CD14-positive monocyte (primary cell): ENCODE measurements at places on chromosomes 6 and 20.

- no peak for DNase-seq
These were observed 281.2 kb upstream of the JARID2 start for GRCh38 chr6:14964556-14965270.

GRCh38 chr20:2729251-2729713 lies 36.7 kb downstream of the EBF4 start:
- DNase-seq, result no peak

GRCh38 chr6:163860287-163861081 lies 446.0 kb downstream of the QKI start:
- no peak for DNase-seq

- no peak for DNase-seq
These were observed 24.2 kb downstream of the SAMD3 start for GRCh38 chr6:130198483-130199035.

- peak; percentile 56 for DNase-seq
These were observed 9.4 kb downstream of the STX11 start for GRCh38 chr6:144159742-144160141.

DNA sequence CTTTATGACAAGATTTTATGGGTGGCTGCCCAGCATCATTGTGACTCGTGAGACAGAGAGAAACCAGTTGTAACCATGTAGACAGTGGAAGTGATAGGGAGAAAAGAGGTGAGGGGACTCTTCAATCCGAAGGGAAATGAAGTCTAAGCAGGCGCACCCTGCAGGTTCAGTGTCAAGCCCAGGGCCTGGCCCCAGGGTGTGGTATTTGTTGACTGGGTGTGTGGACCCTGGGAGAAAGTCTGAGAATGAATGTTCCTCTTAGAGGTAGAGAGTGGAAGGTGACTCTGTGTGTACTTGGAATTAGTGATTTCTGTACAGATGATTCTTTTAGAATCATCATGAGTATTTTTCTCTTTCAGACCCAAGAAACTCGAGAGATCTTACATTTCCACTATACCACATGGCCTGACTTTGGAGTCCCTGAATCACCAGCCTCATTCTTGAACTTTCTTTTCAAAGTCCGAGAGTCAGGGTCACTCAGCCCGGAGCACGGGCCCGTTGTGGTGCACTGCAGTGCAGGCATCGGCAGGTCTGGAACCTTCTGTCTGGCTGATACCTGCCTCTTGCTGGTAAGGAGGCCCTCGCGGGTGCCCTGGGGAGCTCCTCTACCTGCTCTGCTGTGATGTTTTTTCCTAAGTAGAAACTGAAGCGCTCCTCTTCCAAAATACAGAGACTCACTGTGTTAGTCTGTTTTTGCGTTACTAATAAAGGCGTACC lies 68.0 kb downstream of the PTPN1 start:
- DNase-seq, result no peak

- no peak for DNase-seq
These were observed 274.8 kb downstream of the LRFN2 start for GRCh38 chr6:40312213-40313015.

DNA sequence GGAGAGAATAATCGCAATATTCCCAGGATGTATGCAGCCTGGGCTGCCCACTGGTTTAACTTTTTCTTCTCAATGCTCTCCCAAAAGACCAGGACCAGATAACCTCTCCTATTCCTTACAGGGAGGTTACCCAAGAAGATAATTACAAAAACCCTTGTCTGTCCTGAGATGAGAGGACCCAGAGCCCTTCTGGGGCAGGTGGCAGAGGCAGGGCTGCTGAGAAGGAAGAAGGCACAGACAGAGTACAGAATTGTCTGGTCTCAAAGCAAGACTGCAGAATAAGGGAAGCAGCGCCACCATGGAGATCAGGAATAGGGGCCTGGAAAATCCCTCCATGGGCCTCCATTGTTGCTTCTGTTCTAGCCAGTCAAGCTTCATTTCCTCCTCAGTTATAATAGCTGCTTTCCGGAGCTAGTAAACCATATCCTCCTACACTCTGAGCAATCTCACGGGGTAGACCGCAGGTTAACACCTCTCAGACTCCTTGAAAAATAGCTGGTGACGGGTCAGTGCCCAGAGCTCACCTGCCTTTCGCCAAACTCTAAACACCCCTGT lies 463 bp upstream of the HLA-DMB start:
- peak; percentile 79 for DNase-seq

GRCh38 chr6:53699462-53699861 lies 33.9 kb upstream of the KLHL31 start:
- DNase-seq, result no peak

GRCh38 chr6:151317103-151317994 lies 74.0 kb downstream of the ZBTB2 start:
- no peak for DNase-seq

GRCh38 chr20:11267131-11267761 lies 593.4 kb upstream of the JAG1 start:
- no peak for DNase-seq

- DNase-seq, result no peak
These were observed 77.9 kb downstream of the RFX6 start for GRCh38 chr6:116954938-116955337.

DNA sequence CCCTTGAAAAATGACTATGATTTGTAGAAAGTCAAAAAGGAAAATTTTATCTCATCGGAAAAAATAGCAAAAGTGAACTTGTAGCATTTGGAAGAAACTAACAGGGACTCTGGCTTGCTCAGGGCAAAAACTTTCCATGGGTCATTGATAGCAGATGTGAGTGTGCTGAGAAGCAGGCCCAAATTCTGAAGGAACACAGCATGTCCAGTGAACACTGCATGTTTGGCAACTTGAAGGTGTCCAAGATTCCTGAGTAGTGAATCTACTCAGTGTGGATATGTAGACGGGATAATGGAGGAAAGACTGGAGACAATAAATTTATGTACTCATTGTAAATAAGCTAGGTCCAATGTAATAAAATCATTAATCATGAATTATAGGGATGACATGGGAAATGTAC lies 8.2 kb downstream of the SLC17A2 start:
- no peak for DNase-seq

DNA sequence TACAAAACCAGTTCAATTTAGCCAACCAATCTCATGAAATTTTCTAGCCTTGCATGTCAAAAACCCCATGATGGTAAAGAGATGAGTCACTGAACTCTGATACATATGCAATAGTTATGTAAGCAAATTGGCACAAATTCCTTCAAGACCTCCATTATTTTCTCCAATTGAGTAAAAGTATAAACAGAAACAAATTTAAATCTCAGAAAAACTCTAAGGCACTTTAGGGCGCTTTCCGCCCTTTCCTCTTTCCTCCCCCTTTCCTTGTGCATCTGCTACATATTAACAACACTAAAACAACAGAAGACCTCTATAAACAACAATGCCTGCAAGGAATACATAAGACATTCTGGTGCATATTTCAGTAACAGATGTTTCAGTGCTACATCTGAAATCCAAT lies 48.5 kb downstream of the KIF13A start:
- DNase-seq, result peak; percentile 20

GRCh38 chr6:88599571-88599970 lies 363.8 kb downstream of the RNGTT start:
- DNase-seq, result no peak

DNA sequence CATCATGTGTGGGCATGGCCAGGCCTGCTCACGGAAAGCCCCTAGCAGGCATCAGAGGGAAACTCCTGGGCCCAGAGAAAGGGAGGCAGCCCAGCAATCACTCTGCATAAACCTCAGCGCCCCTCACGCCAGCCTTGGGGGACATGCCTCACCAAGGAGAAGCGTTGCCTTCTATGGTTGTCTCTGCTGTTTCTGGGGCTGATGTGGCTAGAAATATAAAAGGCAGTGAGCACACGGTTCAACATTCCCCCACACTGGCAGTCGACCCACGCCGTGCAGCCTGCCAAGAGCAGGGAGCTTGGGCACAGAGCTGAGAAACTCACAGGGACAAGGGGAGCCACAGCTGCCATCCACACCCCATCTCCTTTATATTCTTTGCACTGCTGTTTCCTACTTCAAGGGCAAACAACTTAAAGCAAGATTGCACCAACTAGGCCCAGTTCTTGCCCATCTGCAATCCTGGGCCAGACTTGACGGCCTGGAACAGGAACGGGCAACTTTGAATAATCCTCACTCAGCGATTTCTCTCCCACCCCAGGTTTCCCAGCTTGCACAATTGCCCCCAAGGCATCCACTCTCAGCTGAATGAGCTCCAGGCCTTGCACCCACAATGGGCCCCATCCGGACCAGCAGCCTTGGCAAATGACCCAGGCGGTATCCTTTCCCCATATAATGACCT lies 35.5 kb upstream of the FOXC1 start:
- DNase-seq, result no peak

DNA sequence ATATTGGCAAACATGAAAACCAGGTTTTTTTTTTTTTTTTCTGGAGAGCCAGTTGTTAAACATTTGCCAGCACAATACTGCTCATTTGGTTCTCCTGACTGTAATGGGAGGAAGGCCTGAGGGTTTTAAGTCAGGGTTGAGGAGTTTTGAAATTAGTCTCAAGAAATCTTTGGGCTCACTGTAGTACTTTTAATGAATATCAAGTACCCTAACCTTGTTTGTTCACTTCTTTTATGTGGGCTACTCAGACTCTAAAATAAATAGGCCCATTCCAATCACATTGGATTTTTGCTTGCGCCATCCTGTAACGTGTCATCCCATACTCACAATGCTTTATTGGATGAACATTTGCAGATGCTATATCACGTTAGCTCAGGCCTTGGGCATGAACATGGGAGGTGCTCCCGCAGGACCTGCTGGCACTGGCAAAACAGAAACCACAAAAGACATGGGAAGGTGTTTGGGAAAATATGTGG lies 146.9 kb downstream of the DNAH8 start:
- DNase-seq, result no peak

- no peak for DNase-seq
These were observed 83.7 kb upstream of the MPC1 start for GRCh38 chr6:166466178-166467122.

GRCh38 chr20:22568872-22569344 lies 15.5 kb downstream of the FOXA2 start:
- DNase-seq, result no peak

- no peak for DNase-seq
These were observed 86.7 kb downstream of the PACRG start for GRCh38 chr6:162814426-162814973.

GRCh38 chr20:32432277-32432676 lies 74.1 kb downstream of the ASXL1 start:
- DNase-seq, result no peak

- DNase-seq, result peak; percentile 29
These were observed 9.4 kb upstream of the GMPR start for GRCh38 chr6:16228709-16229665.

DNA sequence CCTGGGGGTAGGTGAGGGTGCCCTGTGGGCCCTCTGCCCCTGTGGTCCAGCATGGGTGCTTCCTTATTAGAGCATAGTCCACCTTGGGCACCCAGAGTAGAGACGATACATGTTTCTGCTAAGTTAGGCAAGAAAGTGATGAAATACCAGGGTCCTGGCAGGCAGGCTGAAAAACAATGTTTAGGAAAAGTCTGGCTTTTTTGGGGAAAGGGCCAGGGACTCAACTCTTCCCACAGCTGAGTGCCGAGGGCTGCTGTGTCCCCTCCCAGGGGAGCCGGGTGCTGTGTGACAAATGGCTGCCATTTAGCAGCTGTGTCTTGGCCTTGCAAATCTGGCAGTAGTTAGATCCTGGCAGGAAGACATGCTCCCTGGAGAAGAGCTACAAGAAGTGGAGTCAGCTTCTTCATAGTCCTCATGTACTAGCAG lies 61.5 kb downstream of the RREB1 start:
- no peak for DNase-seq

GRCh38 chr20:60031107-60031506 lies 72.9 kb downstream of the CDH26 start:
- DNase-seq, result no peak

GRCh38 chr6:148616841-148617240 lies 130.0 kb upstream of the UST start:
- no peak for DNase-seq

- DNase-seq, result no peak
These were observed 1026.1 kb downstream of the KIF16B start for GRCh38 chr20:15547119-15547518.

GRCh38 chr20:5886788-5887187 lies 63.5 kb downstream of the TRMT6 start:
- no peak for DNase-seq

DNA sequence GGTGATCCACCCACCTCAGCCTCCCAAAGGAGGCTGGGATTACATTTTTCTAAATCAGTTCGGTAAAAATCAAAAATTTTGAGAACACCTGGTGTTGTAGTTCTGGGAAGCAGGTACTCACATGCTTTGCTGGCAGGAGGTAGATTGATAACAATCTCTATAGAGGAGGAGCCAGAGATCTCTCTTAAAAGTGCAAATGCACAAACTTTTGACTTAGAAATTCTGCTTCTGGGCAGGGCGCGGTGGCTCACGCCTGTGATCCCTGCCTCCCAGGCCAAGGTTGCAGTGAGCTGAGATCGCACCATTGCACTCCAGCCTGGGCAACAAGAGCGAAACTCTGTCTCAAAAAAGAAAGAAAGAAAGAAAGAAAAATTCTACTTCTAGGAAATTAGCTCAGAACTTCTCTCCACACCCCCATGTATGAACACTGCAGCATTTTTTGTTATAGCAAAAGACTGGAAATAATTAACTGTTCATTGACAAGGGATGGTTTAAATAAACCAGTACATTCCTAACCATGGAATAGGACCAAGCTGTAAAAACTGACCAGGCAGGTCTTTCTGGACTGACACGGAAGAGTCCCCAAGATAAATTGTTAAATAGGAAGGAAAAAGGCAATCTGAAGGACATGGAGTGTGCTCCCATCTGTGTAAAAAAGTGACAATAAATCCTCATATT lies 14.4 kb upstream of the TRIB3 start:
- no peak for DNase-seq

DNA sequence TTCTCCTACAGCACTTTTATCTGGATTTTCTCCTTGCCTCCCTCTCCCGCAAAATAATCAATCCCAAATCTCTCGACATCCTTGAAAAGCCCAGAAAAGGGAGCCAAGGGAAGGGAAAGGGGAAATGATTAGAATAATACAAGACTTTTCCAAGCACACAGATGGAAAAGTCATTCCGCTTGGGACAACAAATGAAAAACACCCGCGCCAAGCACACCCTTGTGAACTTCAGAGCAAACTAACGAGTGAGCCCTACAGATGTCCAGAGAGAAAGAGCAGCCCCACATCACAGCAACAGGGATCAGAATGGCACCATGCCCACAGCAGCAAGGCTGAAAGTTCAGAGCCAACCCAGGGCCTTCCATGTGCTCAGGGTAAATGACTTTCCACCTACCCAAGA lies 49.6 kb downstream of the NINL start:
- no peak for DNase-seq

DNA sequence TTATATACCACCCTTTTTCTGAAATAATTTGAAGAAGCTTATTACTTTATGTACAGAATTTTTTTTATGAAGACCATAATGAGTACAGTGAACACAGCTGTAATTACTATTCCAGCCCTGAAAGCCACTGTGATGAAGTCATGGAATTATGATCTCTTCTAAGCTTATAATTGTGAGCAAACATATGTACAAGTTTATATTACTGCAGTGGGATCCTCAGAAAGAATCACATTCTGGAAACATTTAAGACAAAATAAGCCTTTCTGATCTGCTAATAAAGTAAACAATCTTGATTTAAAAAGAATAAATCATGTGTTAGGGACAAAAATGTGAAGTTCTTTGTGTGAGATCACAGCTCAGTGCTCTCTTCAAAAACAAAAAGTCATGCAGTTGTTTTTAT lies 560.4 kb downstream of the CD109 start:
- DNase-seq, result no peak
